Activated CD8-positive, alpha-beta memory T cell treated with anti-CD3 and anti-CD28 coated beads, Interleukin-2, amount 10 ng/mL, durations not matched to agents 7 days and 5 days (primary cell): ENCODE measurements at places on chromosomes 3 and 15.

DNA sequence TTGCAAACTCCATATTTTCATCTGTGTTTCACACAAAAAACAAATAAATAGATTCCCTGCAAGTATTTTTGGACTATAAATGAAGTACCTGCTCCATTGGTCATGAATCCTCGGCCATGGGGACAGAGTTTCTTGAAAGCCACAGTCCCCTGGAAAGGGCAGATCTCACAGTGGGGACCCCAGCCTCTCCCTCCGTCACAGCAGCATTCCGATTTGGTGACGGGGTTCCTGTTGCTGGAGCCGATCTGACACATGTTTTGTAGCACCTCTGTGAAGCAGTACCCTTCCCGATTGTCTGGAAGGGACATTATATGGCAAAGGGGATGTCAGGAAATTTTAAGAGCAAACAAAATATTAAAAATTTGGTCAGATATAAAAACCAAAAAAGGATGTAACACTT is 96.2 kb downstream of the DUT start:
- no peak for DNase-seq

DNA sequence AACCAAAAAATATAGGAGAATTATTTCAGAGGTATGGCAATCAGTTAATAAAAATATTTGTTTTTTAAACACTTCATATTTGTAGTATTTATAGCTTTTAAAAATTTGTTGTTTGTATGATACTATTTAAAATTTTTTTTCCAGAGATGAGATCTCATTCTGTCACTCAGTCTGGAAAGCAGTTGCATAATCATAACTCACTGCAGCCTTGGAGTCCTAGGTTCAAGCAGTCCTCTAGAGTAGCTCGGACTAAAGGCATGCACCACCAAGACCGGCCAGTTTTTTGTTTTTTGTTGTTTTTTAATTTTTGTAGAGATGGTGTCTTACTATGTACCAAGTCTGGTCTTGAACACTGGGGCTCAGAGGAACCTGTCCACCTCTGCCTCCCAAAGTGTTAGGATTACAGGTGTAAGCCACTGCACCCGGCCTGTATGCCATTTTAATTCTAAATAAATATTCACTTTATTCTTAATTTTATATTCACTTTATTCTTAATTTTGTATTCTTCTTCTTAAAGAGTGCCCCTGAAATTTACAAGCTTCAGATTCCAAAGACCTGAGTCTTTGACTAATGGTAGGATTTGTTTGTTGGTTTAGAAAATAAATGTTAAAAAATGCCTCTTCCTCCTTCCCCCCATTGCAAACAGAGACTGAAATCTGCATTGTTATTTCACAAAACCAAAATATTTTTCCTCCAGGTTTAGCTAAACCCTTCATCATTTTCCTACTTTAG is 9.4 kb downstream of the TGFBR2 start:
- DNase-seq: no peak

GRCh38 chr15:80934761-80935221 is 54.8 kb downstream of the MESD start:
- no peak for DNase-seq

- DNase-seq: peak; percentile 82
Measured at GRCh38 chr3:198080521-198081384, 120.7 kb downstream of the LMLN start.

GRCh38 chr15:52008698-52009434 is 10.2 kb upstream of the MAPK6 start:
- no peak for DNase-seq
